ENCODE measurements at places on chromosomes 4 and X. TPM values are rescaled to one million over a fixed set of nuclear protein-coding genes. Genes with fewer than 3 reads are reported as not detected.

The RTL3 gene
- total RNA-seq, result not detected

The SPP1 gene
- 11.8 TPM for total RNA-seq

The CRMP1 gene
- total RNA-seq, result 3.4 TPM

The NDST3 gene
- total RNA-seq, result 0.74 TPM

The PDE6B gene
- 4.2 TPM for total RNA-seq

The AFP gene
- total RNA-seq, result not detected

The ABCG2 gene
- total RNA-seq, result 7.4 TPM

The NPY1R gene
- total RNA-seq, result 16.7 TPM

The USP51 gene
- 1.7 TPM for total RNA-seq

The GSTCD gene
- 9.1 TPM for total RNA-seq

The IL1RAPL1 gene
- not detected for total RNA-seq

The SCML2 gene
- total RNA-seq, result 2.2 TPM

The CT45A1 gene
- total RNA-seq, result not detected

The RS1 gene
- not detected for total RNA-seq

The SPANXC gene
- not detected for total RNA-seq

The CNGA1 gene
- total RNA-seq, result 2.0 TPM

The RNF212 gene
- 7.9 TPM for total RNA-seq

The PDS5A gene
- total RNA-seq, result 64.6 TPM

The NIPAL1 gene
- total RNA-seq, result 8.1 TPM

The ARHGAP6 gene
- 15.7 TPM for total RNA-seq

The ANKRD37 gene
- 56.7 TPM for total RNA-seq

The BMP15 gene
- total RNA-seq, result not detected

The IL3RA gene
- total RNA-seq, result 7.9 TPM

The CFP gene
- total RNA-seq, result 0.74 TPM

The SPANXA1 gene
- not detected for total RNA-seq

The STAP1 gene
- total RNA-seq, result not detected

The SAGE1 gene
- not detected for total RNA-seq

The ZFX gene
- total RNA-seq, result 62.4 TPM

The ZNF280C gene
- total RNA-seq, result 4.2 TPM

The ZNF732 gene
- total RNA-seq, result 0.98 TPM

The GBA3 gene
- not detected for total RNA-seq

The TKTL2 gene
- total RNA-seq, result not detected

The SMIM31 gene
- total RNA-seq, result not detected

The HPRT1 gene
- total RNA-seq, result 14.5 TPM

The CHIC1 gene
- 9.1 TPM for total RNA-seq

The ITIH6 gene
- not detected for total RNA-seq

The VEGFC gene
- total RNA-seq, result 14.2 TPM

The OR13H1 gene
- not detected for total RNA-seq

The RTL9 gene
- total RNA-seq, result not detected
